ENCODE measurements at places on chromosomes 6 and 20. TPM values are rescaled to one million over a fixed set of nuclear protein-coding genes. Genes with fewer than 3 reads are reported as not detected.

The RNF182 gene
- not detected for total RNA-seq

The ARFGEF3 gene
- total RNA-seq = 0.55 TPM

The ZNF311 gene
- 0.65 TPM for total RNA-seq

The TBXT gene
- not detected for total RNA-seq

The DSP gene
- 0.15 TPM for total RNA-seq

The ZNF318 gene
- total RNA-seq = 16.2 TPM

The TUBB2A gene
- total RNA-seq = 3.6 TPM

The SIM1 gene
- total RNA-seq = 0.30 TPM

The CCR6 gene
- 20.0 TPM for total RNA-seq

DNA sequence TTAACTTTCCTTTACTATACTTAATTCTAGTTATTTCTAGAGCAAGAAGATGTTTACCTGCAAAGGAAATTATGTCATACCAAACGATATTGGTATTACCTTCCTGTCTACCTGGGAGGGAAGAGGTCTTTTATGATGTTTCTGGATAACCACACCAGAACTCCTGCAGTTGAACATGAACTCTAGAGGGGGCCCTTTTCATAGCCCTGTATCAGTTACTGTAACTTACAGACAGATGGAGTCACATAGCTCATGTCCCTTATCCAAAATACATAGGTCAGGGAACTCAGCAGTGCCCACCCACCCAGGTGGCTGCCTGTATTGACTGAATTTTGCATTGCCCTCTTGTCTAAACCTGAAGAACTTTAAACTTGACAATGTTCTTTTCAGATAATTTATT is 35.1 kb upstream of the MYL9 start:
- H3K27me3 ChIP-seq = no peaks in the 10 kb centered on the region
- no peak for DNase-seq

- H3K4me3 ChIP-seq = no peak overlapping the region
- no peak overlapping the region for H3K27ac ChIP-seq
- H3K4me1 ChIP-seq = no peaks in the 10 kb centered on the region
- no peak for DNase-seq
- H3K36me3 ChIP-seq = no peaks in the 10 kb centered on the region
Observed at GRCh38 chr6:94953867-94954631, 623.3 kb upstream of the MANEA start.

- no peak overlapping the region for H3K4me3 ChIP-seq
- no peak for DNase-seq
- no peak overlapping the region for H3K27ac ChIP-seq
- no peaks in the 10 kb centered on the region for H3K27me3 ChIP-seq
- H3K36me3 ChIP-seq = no peaks in the 10 kb centered on the region
- H3K4me1 ChIP-seq = no peaks in the 10 kb centered on the region
Observed at GRCh38 chr20:60732322-60732721, 519.7 kb upstream of the CDH4 start.

GRCh38 chr6:43793154-43793874 is 23.3 kb downstream of the VEGFA start:
- no peak for DNase-seq
- H3K27ac ChIP-seq = no peak overlapping the region
- peaks cover 5% of the 10 kb centered on the region for H3K27me3 ChIP-seq
- no peak overlapping the region for H3K4me3 ChIP-seq
- H3K4me1 ChIP-seq = peaks cover 2% of the 10 kb centered on the region
- no peaks in the 10 kb centered on the region for H3K36me3 ChIP-seq

DNA sequence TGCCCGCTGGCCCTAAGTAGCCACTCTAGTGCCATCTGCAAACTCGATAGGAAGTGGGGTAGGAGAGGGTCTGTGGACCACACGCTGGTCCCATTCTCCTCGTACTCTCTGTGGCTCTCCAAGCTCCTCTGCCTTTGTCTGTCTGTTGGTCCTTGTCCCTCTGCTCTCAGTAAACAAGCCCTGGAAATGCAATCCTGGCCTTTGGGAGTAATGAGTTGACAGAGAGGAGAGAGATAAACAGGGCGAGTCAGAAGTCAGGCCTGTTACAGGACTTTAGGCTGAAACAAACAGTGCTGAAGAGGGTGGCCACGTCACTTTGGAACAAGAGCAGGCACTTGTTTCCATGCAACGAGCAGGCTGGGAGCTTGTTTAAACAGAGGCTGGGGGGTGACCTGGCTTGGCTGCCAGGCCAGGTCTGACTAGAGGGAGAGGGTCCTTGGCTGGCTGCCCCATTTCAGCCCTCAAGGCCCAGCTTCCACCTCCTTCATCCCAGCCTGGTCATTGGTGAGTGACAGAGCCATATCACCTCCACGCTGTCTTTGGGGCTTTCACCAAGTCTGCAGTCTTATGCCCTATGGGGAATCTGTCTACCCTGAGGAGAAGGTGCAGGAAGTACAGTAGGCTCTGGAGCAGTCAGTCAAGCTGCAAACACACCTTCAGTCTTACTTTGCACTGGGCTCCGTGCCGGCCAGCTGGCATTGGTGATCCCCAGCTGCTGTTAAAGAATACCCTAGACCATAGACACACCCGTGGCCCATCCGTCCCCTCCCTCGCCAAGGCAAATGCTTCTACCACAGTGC is 22.6 kb downstream of the FOXP4 start:
- H3K36me3 ChIP-seq = peaks cover 5% of the 10 kb centered on the region
- no peak for DNase-seq
- no peaks in the 10 kb centered on the region for H3K4me1 ChIP-seq
- H3K4me3 ChIP-seq = no peak overlapping the region

DNA sequence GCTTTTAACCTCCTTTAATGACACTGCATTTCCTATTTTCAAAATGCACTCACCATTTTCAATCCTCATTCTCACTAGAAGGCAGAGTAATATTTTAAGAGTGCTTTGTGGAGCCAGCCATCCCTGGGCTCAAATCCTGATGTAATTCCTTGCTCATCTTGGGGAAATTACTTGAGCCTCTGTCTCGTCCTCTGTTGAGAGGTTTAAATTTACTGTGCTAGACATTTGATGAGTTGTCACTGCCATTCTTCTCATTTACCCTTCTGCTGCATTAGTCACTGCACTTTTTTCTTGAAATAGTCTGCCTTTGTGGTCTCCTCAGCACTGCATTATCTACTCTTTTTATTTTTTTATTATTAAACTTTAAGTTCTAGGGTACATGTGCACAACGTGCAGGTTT is 150.0 kb upstream of the HDDC2 start:
- H3K36me3 ChIP-seq = no peaks in the 10 kb centered on the region
- H3K4me3 ChIP-seq = no peak overlapping the region
- no peak for DNase-seq

DNA sequence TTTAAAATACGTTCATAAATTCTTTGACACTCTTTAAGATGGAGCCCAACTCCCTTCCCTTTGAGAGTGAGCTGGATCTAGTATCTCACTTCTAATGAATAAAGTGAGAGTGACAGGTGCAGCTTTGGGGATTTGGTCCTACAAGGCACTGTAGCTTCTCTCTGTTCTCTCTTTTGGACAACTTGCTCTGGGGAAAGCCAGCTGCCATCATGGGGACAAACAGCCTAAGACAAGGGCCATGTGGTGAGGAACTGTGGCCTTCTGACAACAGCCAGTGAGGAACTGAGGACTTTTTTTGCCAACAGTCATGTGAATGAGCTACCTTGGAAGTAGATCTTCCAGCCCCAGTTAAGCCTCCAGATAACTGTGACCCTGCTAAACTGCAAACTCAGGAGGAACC is 272.8 kb upstream of the AGPAT4 start:
- H3K4me3 ChIP-seq = no peak overlapping the region
- no peaks in the 10 kb centered on the region for H3K27me3 ChIP-seq
- H3K4me1 ChIP-seq = no peaks in the 10 kb centered on the region
- no peak for DNase-seq

DNA sequence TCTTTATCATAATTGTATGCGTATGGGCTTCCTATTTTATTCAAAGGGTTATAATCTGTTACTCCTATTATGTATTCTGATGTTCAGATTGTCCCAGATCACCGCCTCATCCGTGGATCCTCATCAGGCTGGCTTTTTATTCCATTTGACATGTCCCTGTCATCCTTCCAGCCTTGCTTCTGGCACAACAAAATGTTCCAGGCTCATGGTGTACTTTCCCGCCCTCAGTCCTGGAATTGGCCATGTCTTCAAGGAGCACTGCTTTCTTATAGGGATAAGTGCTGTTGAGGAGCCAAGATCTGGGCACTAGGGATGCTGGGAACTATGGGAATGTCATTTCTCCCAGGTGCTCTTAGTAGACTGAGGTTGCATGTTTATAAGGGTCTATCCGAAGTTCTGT is 207.8 kb downstream of the JARID2 start:
- H3K27me3 ChIP-seq = no peaks in the 10 kb centered on the region
- peak overlapping the region; percentile 53 for H3K27ac ChIP-seq
- H3K36me3 ChIP-seq = peaks cover 24% of the 10 kb centered on the region
- DNase-seq = no peak

DNA sequence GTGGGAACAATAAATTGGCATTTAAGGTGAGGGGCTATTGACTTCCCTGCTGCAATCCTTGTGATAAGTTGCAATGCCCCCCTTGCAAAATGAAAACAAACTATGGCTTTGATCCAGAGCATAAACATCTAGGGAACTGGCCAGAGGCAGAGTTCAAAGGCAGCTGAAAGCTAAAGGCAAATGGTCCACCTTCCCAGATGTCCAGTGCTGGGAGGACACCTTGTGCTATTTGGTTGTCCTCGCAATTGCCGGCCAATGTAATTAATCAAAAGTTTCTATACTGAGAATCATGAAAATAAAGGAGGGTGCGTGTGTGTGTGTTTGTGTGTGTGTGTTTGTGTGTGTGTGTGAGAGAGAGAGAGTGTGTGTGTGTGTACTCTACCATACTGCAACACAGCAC is 337.4 kb downstream of the CBLN4 start:
- H3K27ac ChIP-seq = no peak overlapping the region
- no peak overlapping the region for H3K4me3 ChIP-seq
- no peaks in the 10 kb centered on the region for H3K36me3 ChIP-seq
- DNase-seq = no peak

- H3K4me3 ChIP-seq = peak overlapping the region; percentile 45
- peaks cover 86% of the 10 kb centered on the region for H3K36me3 ChIP-seq
- DNase-seq = peak; percentile 72
- H3K27ac ChIP-seq = peak overlapping the region; percentile 98
- H3K4me1 ChIP-seq = peaks cover 97% of the 10 kb centered on the region
Observed at GRCh38 chr20:51402201-51402600, 140.3 kb downstream of the NFATC2 start.

DNA sequence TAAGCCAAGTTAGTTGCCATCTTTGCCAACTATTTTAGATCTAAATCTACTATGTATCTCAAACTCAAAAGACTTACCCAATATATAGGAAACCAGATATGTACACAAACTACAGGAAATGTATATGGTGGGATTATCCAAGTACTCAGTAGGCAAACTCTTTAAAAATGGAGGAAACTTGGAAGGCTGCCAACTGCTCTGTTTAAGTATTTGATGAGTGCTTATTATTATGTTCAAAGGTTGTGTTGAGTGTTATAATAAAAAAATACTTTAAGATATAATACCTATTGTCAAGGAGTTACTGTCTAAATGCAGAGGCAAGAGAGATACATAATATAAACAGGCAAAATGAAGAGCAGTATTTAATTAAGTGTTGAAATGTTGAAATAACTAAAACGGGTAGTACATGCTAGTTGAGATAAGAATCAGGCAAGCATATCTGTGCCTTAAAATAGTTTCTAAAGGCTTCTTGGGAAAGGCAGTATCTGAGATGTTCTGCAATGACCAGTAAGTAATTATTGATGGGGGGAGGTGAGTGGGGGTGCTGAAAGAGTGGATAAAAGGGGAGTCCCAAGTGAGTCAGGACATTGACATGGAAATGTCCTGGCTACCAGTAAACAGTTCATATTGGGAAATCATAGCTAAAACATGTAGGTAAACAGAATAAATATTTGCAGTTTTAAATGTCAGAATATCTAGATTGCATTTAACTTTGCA is 6.5 kb upstream of the DST start:
- no peaks in the 10 kb centered on the region for H3K4me1 ChIP-seq
- H3K27ac ChIP-seq = no peak overlapping the region
- H3K27me3 ChIP-seq = peaks cover 2% of the 10 kb centered on the region
- no peak for DNase-seq

DNA sequence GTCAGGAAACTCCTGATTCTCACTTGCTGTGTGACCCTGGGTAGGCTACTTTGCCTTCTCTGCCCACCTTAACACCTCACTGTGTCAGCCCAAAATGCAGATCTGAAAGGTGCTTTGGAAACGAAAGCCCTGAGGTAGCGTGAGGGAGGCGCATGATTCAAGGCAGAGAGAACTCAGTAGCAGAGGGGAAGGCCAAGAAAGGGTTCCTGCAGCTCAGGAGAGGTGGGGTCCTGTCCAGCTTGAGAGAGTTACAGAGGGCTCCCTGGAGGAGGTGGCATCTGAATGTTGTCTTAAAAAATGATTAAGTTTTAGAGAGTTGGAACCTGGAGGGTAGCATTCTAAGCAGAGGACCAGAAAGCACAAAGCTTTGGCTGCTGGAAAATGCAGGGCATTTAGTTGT is 13.6 kb downstream of the TGM2 start:
- no peak overlapping the region for H3K27ac ChIP-seq
- H3K4me3 ChIP-seq = no peak overlapping the region
- no peak for DNase-seq
- H3K4me1 ChIP-seq = peaks cover 13% of the 10 kb centered on the region
- peaks cover 3% of the 10 kb centered on the region for H3K27me3 ChIP-seq

- H3K27me3 ChIP-seq = no peaks in the 10 kb centered on the region
- H3K4me3 ChIP-seq = peak overlapping the region; percentile 98
- H3K27ac ChIP-seq = peak overlapping the region; percentile 95
- peak; percentile 25 for DNase-seq
Observed at GRCh38 chr20:36606158-36607066, 833 bp downstream of the RAB5IF start.

DNA sequence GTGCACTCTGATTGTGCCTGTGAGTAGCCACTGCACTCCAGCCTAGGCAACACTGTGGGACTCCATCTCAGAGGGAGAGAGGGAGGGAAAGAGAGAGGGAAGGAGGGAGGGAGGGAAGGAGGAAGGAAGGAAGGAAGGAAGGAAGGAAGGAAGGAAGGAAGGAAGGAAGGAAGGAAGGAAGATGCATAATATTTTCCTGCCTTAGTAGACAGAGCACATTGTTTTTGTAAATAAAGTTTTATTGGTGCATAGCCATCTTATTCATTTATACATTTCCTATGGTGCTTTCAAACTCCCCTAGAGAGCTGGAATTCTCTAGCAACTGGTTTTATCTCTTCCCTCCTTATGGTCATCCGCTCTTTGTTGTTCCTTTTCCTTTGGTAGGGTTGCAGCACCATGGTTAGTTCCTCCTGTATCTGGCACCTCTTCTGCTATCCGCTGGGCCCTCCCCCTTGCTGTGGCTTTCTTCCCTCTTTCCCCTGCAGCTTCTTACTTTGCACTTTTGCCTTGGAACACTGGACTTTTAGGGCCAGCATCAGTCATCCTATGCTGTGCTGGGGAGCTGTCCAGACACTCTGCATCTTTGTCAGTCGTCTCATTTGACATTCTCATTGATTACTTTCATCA is 20.2 kb downstream of the GPR6 start:
- no peak overlapping the region for H3K4me3 ChIP-seq
- DNase-seq = no peak
- H3K27ac ChIP-seq = no peak overlapping the region
- H3K27me3 ChIP-seq = peaks cover 30% of the 10 kb centered on the region
- no peaks in the 10 kb centered on the region for H3K4me1 ChIP-seq
